ENCODE measurements at places on chromosomes 6 and 20.

- DNase-seq = no peak
These were observed 24.3 kb downstream of the RBL1 start for GRCh38 chr20:37071481-37071911.

- no peak for DNase-seq
These were observed 196.0 kb downstream of the MAFB start for GRCh38 chr20:40493071-40493470.

GRCh38 chr6:48071833-48072232, 39.2 kb downstream of the PTCHD4 start:
- no peak for DNase-seq

GRCh38 chr20:38870733-38871559, 55.3 kb upstream of the FAM83D start:
- no peak for DNase-seq

GRCh38 chr20:31485450-31486339, 10.6 kb downstream of the REM1 start:
- DNase-seq = no peak

GRCh38 chr20:2816583-2817340, 598 bp downstream of the TMEM239 start:
- DNase-seq = no peak

GRCh38 chr20:21508230-21509078, 5.4 kb downstream of the NKX2-2 start:
- no peak for DNase-seq

- DNase-seq = no peak
These were observed 17.4 kb downstream of the PEX3 start for GRCh38 chr6:143468026-143468425.

GRCh38 chr6:126075335-126076071, 89.2 kb downstream of the TRMT11 start:
- no peak for DNase-seq

DNA sequence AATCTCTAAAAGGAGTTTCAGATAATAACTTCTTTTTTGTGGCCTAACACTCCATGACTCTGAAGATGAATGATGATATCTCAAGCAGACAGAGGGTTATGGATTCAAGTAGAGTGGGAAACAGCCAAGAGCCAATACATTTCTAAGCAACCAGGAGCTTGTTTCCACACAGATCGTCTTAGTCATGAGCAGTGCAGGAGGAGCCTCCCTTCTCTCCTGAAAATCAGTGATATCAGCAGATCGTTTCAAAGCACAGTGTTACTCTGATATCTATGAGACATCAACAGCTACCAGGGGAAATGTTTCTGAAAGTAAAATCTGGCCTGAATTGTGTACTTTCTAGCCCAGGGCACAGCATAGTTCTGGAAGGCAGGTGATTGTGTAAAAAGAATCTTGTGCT, 11.5 kb downstream of the ADGRG6 start:
- no peak for DNase-seq

DNA sequence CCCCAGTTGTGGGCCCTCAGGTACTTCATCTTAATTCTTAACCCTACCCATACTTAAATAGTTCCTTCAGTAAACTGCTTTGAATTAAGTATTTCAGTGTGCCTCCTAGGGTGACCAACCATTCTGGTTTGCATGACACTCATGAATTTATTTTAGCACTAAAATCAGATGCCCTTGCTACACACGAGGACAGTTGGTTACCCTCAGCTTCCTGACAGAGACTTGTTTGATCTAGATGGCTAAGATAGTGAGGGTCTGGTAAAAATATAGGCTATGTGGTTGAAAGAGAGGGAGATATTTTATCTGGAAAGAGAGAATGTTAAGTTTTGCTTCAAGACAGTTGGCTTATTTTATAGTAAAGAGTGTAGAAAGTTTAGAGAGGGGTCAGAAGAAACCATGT, 10.6 kb downstream of the PGK2 start:
- no peak for DNase-seq
